IPS-NIHi11 (cell line): ENCODE measurements at places on chromosomes 5 and 9.

- DNase-seq = peak; percentile 81
Observed at GRCh38 chr5:36079200-36079781, 12.6 kb upstream of the UGT3A2 start.

GRCh38 chr9:98724810-98725530 is 16.2 kb upstream of the GABBR2 start:
- no peak for DNase-seq

GRCh38 chr5:118533923-118534322 is 454.4 kb downstream of the DTWD2 start:
- no peak for DNase-seq

- DNase-seq = peak; percentile 76
Observed at GRCh38 chr5:39080597-39081204, 6.5 kb upstream of the RICTOR start.

DNA sequence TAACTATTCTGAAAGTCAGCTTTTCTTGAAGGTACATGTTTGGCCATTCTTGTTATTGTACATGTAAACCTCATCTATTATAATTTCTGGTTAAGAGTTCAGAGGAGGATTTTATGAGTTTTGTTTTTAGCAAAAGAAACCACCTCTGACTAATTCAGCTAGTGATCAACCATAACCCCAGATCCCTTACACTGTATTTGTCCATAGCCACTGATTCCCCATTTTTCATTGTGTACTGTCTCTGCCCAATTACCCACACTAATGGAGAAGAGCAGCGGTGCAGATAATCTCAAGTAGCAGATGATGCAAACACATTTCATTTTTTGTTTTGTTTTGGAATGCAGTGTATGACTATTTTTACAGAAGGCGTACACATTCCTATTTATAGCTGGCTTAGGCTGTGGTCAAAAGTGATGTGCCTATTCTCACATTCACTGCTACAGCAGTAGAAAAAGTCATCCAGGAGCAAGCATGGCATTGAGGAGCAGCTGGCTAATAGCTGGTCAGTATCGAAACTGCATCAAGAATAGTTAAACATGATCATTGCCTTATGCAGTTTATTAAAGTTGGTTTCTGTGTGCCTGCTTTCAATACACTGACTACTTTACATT is 988.3 kb downstream of the DTWD2 start:
- no peak for DNase-seq

DNA sequence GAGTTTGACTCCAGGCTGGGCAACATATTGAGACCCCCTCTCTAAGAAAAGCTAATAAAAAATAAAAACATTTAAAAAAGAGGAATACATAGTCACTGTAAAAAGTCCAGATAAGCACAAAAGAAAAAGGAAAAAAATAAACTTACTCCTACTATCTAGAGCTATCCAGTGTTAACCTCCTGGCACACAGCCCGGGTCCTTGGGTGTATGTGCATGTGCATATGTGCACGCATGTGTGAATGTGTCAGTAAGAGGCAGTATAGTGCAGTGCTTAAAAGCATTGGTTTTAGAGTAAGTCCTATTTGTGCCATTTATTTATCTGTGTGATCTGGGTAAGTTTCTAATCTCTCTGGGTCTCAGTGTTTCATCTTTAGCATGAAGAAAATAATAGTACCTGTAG is 26.7 kb downstream of the FAM219A start:
- no peak for DNase-seq

- DNase-seq = no peak
Observed at GRCh38 chr5:61578858-61579503, 246.9 kb downstream of the ZSWIM6 start.

DNA sequence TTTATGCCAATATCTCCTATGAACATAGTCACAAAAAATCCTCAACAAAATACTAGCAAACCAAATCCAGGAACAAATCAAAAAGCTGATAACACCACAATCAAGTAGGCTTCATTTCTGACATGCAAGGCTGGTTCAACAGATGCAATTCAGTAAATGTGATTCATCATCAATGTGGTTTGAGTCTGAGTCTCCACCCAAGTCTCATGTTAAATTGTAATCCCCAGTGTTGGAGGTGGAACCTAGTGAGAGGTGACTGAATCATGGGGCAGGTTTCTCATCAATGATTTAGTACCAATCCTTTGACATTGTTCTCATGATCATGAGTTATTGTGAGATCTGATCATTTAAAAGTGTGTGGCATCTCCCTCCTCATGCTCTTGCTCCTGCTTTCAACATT is 1072.7 kb downstream of the NR2F1-AS1 start:
- DNase-seq = no peak

- DNase-seq = no peak
Observed at GRCh38 chr5:181181650-181182565, 23.1 kb downstream of the TRIM7 start.

DNA sequence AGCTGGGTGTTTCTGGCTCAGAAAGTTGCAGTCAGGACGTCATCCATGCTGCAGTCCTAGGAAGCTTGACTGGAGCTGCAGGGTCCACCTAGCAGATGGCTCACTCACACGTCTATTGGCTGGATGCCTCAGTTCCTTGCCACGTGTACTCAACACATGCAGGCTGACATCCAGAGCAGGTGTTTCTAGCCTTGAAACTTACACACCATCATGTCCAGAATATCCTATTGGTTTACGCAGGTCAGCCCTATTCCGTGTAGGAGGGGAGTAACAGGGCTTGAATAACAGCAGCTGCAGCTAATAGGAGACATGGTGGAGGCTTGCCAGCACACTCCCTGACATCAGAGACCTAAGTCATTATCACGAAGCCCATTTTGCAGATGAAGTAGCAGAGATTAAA is 473.5 kb downstream of the ACTL7B start:
- no peak for DNase-seq

- DNase-seq = no peak
Observed at GRCh38 chr9:125805586-125805985, 58.4 kb downstream of the PBX3 start.

DNA sequence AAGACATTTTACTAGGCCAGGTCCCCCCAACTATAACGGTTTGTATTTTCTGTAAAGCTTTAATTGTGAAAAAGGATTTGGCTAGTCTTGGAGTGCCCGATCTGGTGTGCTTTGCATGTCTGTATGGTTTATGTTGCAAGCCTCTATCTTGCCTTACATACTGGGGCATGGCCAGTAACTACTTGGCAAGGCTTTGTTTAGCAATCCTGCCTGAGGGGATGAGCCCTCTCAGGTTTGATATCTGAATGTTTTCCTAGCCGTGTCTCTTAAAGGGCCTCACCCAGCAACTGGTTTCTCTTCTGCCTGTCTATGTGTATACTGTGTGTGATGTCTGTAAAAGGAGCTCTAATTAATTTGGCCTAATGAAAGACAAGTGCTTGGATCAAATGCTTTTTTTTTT is 61.3 kb upstream of the SPINK5 start:
- DNase-seq = no peak

DNA sequence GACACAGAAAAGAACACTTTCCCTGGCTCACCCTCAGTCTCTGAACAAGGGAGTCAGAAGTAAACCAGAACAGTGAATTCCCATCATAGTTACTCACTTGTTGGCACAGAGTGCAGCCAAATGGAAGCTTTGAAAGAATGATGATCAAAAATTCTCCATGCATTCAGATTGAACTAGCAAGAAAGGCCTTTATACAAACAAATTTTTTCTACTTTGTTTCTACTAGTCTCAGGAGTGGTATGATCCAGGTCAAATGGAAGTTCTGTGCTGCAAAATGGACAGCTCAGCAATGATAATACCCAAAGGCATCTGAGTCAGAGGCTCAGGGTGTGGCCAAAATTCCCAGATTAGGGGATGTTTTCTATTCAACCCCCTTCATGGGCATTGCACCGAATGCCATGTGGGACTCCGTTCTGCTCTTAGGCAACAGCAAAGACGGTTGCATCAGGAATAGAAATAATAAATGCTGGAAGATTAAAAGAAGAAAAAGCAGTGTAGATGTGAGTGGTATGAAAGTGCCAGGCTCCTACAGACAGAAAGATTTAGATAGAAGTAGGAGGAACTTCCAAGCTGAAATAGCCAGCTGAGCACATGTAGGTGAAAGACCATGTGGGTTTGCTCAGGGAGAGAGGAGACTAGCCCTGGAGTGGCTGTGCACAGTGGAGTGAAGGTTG is 24.0 kb upstream of the ASPN start:
- no peak for DNase-seq

DNA sequence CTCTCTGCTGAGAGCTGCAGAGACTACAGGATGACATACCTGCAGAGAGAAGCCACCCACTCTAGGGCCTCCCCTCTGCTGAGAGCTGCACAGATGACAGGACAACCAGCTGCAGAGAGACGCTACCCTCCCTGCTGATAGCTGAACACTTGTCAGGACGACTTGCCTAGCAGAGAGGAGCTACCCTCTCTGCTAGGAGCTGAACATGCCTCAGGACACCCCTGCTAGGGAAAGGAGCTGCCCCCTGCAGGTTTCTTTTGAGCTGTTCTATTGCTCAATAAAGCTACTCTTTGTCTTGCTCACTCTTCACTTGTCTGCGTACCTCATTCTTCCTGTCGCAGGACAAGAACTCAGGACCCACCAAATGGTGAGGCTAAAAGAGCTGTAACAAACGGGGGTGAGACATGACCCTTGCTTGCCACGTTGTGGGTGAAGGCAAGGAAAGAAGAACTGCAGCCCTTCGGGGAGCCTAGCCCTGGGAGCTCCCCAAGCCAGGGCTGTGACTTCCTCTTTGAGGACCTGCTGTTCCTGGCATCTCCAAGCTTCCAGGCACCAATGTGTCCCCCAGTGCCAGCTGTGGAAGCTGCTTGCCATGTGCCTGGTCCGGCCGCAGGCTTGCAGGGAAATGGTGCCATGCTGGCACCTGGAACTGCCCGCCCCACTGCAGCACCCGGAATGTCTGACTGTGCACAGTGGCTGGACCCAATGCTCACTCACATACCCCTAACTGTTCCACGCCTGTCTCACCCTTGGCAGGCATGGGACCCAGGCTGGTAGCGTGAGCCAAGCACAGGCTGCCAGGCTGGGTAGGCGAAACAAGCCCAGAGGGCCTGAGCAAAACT is 5.1 kb upstream of the TESK1 start:
- DNase-seq = no peak

- no peak for DNase-seq
Observed at GRCh38 chr9:68844157-68844556, 139.1 kb downstream of the PIP5K1B start.

DNA sequence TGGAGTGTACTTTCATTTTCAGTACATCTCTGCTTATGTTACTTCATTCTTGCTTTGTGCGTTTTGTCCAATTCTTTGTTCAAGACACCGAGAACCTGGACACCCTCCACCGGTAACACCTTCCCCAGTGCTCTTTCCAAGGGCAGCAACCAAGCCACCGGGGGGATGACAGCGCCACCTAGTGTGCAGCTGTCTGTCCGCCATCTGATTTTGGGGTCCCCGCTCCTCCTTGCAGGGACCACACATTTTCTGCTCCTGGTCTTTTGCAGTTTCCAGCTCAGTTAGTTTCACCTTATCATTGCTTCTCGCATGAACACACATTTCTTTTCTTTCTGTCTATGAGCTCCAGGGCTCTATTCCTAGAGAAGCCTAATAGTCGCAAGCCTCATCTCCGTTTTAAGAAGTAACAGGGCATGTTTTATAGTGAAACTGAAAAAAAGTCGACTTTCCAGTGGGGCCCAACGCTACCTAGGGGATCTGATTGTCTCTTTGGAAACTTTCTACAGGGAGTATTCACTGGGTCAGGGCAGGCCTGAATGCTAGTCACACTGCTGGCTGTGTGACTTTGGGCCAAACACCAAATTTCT is 152.1 kb downstream of the FSTL4 start:
- peak; percentile 94 for DNase-seq

GRCh38 chr5:68041293-68041692 is 174.3 kb upstream of the PIK3R1 start:
- no peak for DNase-seq

- DNase-seq = no peak
Observed at GRCh38 chr9:134676361-134676760, 34.8 kb downstream of the COL5A1 start.

GRCh38 chr5:136133922-136134379 is 1.3 kb downstream of the SMAD5 start:
- DNase-seq = no peak

DNA sequence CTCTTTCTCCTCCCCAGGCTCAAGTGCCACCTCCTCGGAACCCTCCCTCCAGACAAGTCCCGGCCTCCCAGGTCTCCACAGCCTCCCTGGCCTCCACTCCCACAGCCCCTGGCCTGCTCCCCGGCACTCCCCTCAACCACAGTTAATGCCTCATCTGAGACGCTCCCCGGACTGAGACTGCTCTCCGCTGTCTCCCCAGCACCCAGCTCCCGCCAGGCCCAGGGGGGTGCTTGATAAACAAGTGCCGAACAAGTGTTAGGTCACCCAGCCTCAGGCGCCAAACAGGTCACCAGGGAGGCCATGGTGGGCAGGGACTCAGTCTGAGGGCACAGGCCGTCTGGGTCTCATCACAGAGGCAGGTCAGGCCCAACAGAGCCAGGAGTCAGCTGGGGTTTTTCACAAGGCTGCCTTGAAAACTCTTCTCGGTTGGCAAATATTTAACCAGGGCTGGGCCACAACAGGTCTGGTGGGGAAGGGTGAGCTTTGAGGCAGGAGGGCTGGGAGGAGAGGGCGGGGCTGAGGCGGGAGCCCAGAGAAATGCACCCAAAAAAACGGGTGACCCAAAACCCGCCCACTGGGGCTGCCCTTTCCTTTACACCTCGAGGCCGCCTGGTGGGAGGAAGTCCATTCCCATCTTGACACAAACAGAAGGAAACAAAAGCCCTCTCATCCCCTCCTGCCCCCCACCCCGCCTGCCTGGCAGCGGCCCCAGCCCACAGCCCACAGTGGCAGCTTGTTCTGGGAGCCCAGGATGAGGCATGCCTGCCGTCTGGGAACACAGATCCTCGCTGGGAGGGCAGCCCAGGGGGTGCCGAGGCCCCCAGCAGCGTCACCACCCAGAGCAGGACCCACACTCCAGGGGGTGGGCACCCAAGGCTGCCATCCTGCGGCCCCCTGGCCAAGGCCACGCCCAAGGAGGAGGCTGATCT is 66.6 kb upstream of the STXBP1 start:
- DNase-seq = peak; percentile 69

GRCh38 chr9:114666401-114666800 is 8.8 kb upstream of the TEX53 start:
- DNase-seq = no peak

DNA sequence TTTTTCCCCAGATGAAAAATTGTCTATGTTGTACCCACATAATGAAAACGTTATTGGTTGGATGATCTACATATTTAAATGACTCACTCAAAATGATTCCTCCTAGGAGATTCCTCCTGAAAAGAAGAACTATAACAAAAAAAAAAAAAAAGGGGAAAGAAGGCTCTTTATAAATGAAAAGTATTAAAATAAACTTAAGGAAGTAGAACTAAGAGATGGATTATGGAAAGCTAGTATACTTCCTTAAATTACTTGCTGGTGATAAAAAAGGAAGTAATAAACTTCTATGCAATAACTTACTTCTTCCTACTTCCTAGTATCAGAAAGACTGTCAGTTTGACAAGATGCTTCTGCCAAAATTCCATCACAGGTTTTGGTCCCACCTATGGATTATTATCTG is 1087.7 kb downstream of the CDH12 start:
- DNase-seq = no peak

- DNase-seq = peak; percentile 82
Observed at GRCh38 chr5:7745882-7746610, 104.9 kb downstream of the CFAP90 start.
